ENCODE measurements at places on chromosomes 12 and 14. TPM values are rescaled to one million over a fixed set of nuclear protein-coding genes. Genes with fewer than 3 reads are reported as not detected.

The OAS1 gene
- not detected for total RNA-seq

The SERPINA5 gene
- not detected for total RNA-seq

The GDF3 gene
- not detected for total RNA-seq

The FOXA1 gene
- not detected for total RNA-seq

The CPNE6 gene
- not detected for total RNA-seq

DNA sequence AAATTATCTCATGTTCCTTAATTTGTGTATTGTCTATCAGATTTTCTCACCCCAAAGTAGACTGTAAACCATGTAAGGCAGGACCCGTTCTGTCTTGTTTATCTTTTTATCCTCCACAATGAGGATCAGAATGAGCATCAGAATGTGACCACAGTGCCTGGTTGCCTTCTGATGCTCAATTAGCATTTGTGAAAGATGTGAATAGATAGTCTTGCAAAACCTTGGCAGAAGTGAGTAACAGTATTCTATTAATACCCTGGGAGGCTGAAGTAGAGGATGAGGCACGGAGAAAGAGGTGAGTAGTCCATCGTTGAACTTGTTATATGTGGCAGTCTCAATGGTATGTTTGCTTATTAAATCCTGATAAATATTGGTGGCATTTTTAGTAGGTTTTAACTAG is 781.4 kb downstream of the NRXN3 start:
- no peak for DNase-seq

- no peak for DNase-seq
Measured at GRCh38 chr12:46299851-46300250, 31.0 kb upstream of the SLC38A1 start.

DNA sequence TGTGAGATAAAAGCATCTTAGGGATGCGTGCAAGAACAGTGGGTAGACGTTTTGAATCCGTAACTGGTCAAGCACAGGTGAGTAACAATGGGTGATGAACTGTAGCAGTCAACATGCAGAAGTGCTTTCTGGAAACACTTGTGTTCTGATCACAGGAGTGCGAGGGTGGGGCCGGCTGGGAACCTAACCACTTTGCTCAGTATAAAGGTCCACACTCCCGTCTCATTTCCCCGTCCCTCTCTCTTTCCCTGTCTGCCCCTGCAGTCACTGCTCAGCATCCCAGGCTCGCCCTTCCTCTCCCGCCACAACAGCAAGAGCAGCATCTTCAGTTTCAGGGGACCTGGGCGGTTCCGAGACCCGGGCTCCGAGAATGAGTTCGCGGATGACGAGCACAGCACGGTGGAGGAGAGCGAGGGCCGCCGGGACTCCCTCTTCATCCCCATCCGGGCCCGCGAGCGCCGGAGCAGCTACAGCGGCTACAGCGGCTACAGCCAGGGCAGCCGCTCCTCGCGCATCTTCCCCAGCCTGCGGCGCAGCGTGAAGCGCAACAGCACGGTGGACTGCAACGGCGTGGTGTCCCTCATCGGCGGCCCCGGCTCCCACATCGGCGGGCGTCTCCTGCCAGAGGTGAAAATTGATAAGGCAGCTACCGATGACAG is 127.1 kb downstream of the FIGNL2 start:
- DNase-seq: no peak

GRCh38 chr12:101415228-101415627 is 7.7 kb upstream of the ARL1 start:
- DNase-seq: no peak

Measured in osteocyte (in vitro differentiated cells).